Activated naive CD4-positive, alpha-beta T cell treated with Interleukin-2 at 50 U/mL for 16 hours (primary cell): ENCODE measurements at places on chromosomes 5 and 9.

DNA sequence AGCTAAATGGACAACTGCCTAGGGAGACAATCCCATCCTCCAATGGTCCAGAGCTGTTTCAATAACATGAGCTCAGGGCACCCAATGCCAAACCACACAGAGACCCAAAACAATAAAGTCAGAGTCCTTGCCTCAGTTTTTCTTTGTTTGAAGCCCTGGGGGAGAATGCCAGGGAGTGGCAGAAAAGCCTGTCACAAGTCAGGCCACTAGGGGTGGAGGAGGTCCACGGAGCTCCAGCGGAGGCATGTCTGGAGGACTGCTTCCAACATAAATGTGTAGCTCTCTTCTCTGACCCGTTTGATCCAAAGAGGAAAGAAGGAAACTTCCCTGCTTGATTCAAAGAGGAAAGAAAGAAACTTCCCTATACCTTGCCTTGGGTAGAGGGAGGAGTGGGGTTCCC, 175.3 kb downstream of the HSPA4 start:
- no peak for DNase-seq

- DNase-seq: peak; percentile 38
Observed at GRCh38 chr5:57174128-57174889, 450 bp downstream of the GPBP1 start.

GRCh38 chr9:133892193-133892920, 99.8 kb downstream of the VAV2 start:
- no peak for DNase-seq

DNA sequence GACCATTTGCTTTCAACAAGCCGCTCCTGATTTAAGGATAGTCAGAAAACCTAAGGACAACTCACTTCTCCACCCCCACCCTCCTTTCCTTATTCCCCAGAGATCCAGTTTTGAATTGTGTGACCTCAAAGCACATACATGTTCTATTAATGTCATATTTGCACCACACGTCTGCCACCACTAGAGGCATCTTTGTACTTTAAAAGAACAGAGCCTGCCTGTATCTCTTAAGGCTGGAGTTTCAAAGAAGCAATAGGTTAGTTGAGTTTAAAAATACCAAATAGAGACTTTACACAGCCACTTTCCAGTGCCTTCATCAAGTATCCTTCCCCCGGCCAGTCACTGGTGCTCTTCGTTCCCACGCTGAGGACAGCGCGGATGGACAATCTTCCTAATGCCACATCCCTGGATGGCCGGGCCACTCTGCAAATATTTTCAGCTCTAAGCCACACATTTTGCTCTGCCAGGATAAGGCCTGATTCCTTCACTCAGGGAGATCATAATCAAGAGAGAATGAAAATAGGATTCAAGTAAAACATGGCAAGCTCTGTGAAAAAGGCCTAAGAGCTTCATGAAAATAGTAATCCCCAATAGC, 146.3 kb downstream of the SNCAIP start:
- DNase-seq: no peak

DNA sequence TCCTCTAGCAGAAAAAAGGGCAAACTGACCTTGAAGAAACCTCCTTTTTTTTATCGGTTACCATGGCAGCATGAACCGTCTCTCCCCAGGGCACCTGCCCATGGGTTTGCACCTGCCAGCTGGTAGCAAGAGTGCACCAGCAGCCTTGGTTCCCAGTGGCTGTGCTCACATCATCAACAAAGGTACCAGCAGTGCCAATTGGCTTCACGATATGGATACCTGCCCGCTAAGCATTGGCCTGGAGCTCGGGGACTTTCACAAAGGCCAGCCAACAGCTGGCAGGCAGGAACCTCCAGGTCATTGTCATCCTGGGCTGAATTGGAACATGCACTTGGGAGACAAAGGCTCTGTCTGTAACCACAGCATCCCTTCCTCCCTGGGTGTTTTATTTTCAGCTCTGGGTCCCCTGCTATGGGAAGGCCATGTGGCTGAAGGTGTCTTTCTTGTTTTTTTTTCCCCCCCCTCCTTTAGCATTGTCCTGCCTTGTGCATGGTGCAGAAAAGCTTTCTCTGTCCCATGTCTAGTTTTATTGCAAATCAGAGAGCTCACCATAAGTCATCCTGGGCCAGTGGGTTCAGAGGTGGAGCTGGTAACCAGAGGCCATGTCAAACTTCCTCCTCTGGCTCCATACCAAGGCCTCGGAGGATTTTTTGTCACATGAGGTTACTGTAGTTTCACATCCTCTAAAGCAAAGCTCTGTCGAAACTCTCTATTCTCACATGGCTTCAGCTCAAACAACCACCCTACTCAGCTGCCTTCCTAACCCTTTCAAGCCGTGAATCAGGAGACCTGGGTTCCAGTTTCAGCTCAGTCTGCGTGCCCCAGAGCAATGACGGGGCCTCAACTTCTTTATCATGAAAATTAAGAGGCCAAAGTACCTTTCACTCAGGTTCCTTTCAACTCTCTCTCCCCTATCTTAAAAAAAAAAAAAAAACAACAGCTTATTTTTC, 145.5 kb upstream of the MAP3K1 start:
- DNase-seq: peak; percentile 33
